Esophagus muscularis mucosa (tissue), 4 donors: ENCODE measurements at places on chromosomes 12 and 14. TPM values are rescaled to one million over a fixed set of nuclear protein-coding genes. Genes with fewer than 3 reads are reported as not detected.

SYT1 gene
- total RNA-seq, result 8.9 TPM

NRIP2 gene
- 9.7 TPM for total RNA-seq

TULP3 gene
- 35.7 TPM for total RNA-seq

IRAK3 gene
- total RNA-seq, result 21.5 TPM

KRT74 gene
- not detected for total RNA-seq

TAS2R46 gene
- total RNA-seq, result 1.1 TPM

GPN3 gene
- 23.7 TPM for total RNA-seq

ITGA5 gene
- 785 TPM for total RNA-seq

FAR2 gene
- total RNA-seq, result 11.6 TPM

ASB2 gene
- total RNA-seq, result 103 TPM

CLEC9A gene
- total RNA-seq, result not detected

CLEC6A gene
- total RNA-seq, result not detected

EAPP gene
- 24.1 TPM for total RNA-seq

TMCC3 gene
- total RNA-seq, result 17.0 TPM

GDF3 gene
- 0.26 TPM for total RNA-seq

- DNase-seq, result no peak
Observed at GRCh38 chr12:87775051-87775450, 254.2 kb downstream of the C12orf50 start.

GRCh38 chr14:50778721-50779483, 52.1 kb downstream of the NIN start:
- no peak for DNase-seq

DNA sequence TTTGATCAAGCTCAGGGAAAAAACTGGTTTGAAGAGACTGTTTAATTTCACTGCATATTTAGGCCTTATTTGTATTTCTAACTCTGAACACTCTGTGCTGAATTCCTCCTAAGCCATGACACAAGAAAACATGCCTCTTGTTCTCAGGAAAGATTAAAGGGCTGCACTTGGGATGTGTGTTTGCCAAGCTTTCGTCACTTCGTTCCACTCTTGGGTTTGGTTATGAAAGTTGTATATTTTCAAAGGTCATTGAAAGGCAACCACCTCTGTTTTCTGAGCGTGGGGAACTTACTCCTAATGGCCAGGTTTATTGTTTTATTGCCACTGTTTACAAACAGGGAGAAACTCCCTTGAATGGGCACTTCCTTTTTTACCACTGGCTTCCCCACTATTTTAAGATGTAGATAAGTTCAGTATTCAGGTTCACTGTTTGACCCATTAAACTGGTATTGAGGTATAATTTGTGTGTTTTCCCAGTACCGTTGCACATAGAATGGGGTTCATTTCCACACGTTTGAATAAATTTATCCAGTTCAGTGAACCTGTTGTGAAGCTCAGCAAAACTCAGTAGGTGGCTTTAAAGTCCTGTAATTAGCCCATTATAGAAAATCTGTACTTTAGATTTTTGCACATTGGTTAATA, 65.3 kb downstream of the NKX2-1 start:
- no peak for DNase-seq

DNA sequence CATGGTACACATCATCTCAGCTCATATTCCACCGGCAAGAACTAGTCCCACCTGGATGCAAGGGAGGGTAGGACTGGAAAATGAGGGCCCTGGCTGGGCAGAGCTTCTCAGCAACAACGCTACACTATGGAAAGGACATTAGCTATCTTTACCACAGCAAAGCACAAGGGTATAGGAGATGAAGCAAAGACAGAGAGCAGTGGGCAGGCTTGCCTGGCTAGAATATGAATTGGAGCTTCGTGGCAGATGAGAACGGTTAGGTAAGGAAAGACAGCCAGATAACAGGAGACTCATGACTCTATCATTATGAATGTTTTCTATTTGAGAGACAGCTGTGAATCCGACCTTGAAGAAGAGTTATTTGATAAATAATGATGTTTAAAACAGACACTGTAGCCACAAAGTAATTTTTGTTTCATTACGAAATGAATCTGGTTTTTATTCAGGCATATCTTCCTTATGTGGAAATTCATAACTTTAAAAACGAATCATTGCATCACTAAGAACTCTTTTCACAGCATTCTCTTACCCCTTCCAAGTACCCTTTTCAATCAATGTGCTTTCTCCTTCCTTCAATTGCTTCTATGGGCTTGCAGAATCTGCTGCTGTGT, 59.1 kb upstream of the PCED1B start:
- no peak for DNase-seq

DNA sequence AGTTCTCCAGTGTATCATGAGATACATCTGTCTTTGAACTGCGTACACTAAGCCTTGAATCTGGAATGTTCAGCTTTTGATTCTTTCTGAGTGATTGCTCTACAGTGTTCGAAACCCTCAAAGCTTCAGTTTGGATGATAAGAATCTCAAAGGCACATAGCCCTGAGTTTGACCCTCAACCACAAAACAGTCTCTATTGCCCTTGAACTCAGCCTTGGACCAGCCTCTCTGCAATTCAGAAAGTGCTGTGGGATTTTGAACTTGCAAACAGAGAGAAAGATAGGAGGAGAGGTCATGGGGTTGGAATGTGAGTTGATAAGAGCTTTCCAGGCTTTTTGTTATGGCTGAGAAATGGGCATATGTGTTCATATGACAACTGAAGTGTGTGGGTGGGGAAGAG, 100.3 kb downstream of the MYRFL start:
- DNase-seq, result no peak

- DNase-seq, result no peak
Observed at GRCh38 chr14:76581592-76581991, 179.7 kb upstream of the VASH1 start.

GRCh38 chr12:94488463-94488862, 28.8 kb upstream of the CEP83 start:
- DNase-seq, result no peak

DNA sequence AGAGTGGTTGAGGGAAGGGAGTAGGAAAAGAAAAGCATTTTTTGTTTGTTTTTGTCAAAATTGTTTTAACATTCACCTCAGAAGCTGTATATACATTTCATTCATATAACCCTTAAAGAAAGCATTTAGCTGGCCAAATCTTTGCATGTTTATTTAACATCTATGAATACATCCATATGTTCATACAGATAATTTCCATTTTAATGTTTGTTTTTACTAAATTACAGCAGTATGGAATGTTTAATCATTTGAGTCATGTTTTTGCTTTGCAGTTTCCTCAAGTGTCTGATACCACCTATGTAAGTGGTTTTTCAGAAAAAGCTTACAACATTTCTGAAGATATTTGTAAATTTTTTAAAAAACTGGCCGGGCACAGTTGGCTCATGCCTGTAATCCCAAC, 84.3 kb upstream of the ATF1 start:
- no peak for DNase-seq

DNA sequence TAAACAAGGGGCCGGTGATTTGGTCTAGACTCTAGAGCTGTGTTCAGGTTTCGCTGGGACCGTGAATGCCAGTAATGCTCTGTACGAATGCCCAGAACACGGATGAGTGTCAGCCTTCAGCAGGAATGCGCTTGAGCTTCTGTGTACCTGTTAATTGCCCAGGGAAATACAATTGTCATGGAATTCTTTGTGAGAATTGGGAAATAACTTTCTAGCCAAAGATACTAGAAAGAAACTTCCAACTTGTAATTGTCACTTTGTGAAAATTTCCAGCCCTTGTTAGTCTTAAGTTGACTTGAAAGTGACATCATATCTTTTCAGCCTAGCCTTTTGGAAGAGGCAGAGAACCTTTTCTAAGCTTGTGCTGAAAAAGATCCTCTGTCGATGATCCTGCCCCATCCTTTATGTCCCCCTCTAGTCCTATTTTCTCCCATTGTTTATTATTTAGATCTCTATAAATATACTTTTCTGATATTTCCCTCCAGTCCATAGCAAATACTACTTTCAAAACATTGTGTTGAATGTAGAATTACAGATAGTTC, 2.7 kb downstream of the CHST11 start:
- no peak for DNase-seq

- no peak for DNase-seq
Observed at GRCh38 chr12:63410197-63410596, 258.1 kb downstream of the DPY19L2 start.

- no peak for DNase-seq
Observed at GRCh38 chr12:76536546-76536945, 23.0 kb downstream of the OSBPL8 start.

- no peak for DNase-seq
Observed at GRCh38 chr12:80445083-80445793, 1.2 kb downstream of the PTPRQ start.

GRCh38 chr12:45336762-45337596, 121.1 kb downstream of the ANO6 start:
- DNase-seq, result no peak

DNA sequence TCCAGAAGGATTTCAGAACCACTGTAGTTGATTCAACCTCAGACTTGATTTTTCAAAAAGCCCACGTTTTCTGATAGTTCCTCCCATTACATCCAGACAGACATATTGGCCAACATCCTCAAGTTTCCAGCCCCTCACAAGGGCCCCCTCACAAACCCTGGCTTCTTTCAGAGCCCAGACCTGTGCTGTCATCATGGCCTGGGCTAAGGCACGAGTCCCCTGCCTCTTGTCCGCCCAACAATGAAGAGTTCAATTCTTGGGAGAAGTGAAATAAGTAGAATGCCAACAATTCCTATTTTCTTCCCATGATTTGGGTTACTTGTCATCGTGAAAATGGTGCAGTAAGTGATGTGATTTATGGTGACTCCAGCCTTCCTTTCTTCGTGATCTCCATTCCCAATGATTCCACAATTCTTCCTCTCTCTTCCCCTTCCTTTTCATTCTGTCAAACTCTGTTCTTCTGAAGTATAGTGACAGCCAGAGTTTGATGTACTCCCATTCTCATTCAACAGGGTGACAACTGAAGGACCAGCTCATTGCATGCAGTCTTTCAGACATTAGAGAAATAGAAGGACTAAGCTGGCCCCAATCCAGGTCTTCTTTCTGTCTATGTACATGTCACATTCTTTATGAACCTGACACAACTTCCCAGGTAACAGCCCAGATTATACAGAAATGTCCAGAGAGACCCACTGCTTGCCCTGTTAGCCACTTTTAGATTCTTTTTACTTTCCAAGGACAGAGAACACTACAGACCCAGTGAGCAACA, 29.2 kb downstream of the SPTB start:
- no peak for DNase-seq

DNA sequence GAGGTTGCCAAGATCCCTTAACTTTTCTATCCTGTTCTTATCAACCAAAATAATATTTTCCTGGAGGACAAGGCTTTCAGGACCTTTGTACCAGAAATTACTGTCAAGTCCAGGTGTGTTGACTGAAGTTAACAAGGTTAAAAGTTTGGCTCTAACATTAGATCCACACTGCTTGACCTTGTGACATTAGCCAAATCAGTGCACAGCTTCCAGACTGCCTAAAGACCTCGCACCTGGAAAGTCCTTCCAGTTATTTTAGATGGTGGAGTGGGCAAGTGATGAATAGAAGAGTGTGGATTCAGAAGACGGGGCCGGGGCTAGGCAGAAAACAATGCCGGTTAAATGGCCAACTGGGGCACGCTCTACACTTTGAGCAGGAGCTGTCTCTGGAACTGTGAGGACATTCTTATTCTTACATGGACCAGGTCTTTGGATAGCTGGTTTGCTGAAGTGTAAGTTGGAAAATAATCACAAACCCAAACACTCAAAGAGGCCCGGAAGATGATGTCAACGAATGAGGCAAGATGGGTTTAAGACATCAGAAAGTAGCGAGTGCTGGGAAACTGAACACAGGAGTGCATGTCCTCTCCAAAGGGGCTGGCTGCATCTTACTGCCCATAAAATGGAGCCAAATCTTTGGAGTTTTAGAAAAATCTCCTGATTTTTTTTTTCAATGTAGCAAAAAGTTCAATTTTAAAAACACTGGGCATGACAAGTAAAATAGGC, 56.3 kb downstream of the NIN start:
- DNase-seq, result no peak

DNA sequence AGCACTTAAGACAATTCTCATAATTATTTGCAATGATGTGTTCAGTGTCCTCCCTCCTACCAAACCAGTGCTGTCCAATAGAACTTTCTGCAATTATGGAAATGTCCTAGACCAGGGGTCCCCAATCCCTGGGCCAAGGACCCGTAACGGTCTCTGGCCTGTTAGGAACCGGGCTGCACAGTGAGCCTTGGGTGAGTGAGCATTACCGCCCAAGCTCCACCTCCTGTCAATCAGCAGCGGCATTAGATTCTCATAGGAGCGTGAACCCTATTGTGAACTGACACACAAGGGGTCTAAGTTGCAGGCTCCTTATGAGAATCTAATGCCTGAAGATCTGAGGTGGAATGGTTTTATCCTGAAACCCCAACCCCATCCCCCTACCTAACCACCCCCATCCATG, 3.9 kb downstream of the SVOP start:
- no peak for DNase-seq

DNA sequence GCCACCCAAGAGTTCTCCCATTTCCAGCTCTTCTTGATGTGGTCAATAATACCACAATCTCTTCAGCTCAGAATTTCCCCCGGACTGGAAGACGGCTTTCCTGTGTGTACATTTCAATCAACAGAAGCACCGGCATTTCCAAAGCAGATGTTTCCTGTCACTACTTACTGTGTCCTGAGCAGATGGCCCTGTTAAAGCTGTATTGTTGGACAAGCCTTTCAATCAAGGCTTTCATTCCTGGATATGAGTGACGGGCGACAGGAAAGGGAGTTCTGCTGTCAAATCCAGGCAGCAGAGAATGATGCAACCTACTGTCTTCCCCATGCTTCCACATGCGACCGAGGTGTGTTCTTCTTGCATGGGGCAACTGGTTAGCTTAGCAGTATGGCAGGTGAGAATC, 76.4 kb upstream of the CCDC60 start:
- no peak for DNase-seq

GRCh38 chr14:94462763-94463572, 10.4 kb upstream of the SERPINA11 start:
- DNase-seq, result no peak

DNA sequence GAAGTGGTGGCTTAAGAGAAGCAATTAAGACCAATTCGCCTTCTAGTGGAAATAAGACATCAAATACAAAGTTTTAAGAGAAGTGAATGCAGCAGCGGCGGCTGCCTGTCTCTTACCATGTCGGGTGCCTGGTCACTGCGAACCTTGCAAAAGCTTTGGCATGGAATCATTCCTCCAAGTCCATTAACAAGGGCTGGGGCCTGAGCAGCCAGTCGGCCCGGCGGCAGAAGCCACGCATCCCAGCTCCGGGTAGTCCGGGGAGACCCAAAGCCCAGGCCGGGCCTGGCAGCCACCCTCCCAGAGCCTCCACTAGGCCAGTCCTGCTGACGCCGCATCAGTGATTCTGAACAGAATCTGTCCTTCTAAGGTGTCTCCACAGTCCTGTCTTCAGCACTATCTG, 321.0 kb downstream of the TMEM121 start:
- no peak for DNase-seq

DNA sequence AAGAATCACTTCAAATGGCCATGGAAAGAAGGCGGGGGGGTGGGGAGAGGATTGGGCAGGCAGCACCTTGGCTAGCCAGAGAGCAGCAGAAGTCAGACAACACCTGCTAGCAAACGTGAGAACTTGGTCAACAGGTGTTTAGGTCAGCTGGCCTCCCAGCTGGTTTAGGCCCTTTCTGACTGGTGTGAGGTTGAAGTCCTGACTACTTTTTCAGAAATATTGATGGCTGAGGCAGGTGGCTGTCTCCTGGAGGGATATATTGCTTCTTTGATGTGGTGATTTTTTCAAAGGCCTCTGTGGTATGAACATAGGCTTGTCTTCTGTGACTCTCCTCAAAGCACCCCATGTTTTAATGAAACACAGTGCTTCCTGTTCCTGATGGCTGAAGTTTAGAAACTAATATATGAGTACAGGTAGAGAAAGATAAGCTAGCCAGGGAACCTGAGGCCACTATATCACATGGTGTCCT, 238.2 kb upstream of the SSTR1 start:
- no peak for DNase-seq
